ENCODE measurements at places on chromosomes 7 and 10.
A peak's percentile ranks its signal among the peaks of the same experiment; 100 is the strongest.

GRCh38 chr7:3370921-3371320 lies 69.9 kb downstream of the SDK1 start:
- no peak for DNase-seq

DNA sequence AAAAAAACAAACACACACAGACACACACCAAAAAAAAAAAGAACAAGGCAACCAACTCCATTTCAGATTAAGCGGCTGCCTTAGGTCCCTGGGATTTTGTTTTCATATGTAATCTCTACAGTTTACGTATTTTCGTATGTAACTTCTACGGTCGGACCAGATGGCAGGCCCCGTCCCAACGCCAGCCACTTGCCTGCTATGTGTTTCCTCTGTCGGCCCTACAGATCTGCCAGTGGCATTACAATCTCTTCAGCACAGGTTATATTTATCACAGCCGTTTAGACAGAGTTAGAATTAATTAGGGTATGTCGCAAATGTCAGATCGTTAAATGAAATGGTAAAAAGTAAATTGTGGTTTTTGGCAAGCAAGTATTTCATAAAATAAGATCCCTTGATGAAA lies 99.3 kb downstream of the DNAJB6 start:
- DNase-seq: no peak

DNA sequence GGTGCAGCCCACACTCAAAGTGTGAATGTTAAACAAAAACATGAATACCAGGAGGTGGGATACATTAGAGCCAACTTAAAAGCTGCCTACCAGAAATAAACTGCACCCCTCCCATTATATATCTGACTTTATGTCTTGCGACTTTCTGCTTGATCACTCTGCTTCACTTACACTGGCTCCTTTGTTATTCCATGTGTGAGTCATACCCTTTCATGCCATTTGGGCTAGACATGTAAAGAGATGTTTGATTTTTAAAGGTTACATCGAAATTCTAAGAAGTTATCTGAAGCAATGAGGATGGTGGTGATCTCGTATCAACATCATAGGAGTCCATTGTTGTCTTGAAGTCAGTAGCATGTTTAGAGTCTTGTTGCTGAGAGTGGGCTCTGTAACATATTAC lies 31.6 kb upstream of the ETV1 start:
- DNase-seq: no peak

GRCh38 chr10:131555406-131555805 lies 243.9 kb upstream of the TCERG1L start:
- DNase-seq: no peak

DNA sequence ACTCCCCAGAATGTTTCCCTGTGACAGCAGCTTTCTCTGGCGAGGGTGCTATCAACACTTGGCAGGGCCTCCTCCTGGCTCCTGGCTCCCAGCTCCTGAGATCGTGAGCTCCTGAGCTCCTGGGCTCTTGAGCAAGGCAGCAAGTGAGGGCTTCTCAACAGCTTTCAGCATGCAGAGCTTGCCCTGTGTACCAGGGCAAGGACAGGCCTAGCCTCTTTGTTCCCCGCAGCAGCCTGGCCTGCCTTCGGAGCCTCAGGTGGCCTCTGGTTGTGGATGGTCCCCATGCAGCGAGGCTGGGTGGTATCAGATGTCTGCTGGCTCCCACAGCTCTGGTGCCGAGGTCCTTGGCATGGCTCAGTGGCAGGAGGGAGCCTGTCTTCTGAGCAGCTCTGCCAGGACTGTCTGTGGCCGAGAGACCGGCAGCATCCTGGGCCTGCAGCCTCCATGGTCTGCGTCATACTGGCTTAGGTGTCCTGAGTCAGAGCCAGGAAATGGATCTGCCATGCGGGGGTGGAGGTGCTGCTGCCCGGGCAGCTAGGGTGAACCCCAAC lies 44.2 kb downstream of the ZMIZ1 start:
- DNase-seq: peak; percentile 40
